ENCODE measurements at places on chromosomes 7 and 10.

DNA sequence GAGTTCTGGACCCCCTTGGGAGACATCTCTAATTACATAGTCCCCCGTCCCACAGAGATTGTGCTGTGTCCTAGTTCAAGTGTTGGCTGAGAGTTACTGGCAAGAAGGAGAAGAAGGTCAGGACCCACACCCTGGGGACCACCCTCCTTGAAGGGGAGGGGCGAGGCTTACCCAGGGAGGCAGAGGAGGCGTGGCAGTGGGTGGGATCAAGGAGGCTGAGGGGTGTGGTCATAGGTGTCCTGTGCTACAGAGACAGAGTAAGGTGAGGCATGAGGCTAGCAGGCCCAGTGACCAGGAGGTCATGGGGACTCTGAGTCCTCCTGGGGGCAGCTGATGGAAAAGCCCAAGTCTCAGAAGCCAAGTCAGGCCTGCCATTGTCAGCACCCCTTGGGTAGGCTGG is 29.4 kb upstream of the ADCYAP1R1 start:
- DNase-seq: no peak

- no peak for DNase-seq
Measured at GRCh38 chr7:112779667-112780066, 10.5 kb downstream of the TMEM168 start.

- peak; percentile 48 for DNase-seq
Measured at GRCh38 chr10:22742678-22743077, 28.3 kb upstream of the PIP4K2A start.

DNA sequence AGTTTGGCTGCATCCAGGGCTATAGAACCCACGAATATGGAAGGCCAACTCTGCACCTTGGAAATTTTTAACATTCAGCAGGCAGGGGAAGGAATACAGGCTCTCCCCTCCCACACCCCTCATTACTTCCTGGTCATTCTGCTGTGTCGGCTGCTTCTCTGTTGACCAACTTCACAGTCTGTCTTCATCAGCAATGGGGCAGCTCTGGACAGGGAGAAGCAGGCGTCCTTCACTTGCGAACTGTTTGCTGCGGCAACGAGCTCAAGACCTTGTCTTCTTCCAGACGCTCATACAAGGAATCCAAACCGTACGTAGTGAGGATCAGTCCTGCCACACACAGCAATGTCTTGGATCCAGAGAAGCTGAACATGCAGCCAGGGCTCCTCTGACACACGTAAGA is 192.2 kb downstream of the DIP2C start:
- DNase-seq: no peak

DNA sequence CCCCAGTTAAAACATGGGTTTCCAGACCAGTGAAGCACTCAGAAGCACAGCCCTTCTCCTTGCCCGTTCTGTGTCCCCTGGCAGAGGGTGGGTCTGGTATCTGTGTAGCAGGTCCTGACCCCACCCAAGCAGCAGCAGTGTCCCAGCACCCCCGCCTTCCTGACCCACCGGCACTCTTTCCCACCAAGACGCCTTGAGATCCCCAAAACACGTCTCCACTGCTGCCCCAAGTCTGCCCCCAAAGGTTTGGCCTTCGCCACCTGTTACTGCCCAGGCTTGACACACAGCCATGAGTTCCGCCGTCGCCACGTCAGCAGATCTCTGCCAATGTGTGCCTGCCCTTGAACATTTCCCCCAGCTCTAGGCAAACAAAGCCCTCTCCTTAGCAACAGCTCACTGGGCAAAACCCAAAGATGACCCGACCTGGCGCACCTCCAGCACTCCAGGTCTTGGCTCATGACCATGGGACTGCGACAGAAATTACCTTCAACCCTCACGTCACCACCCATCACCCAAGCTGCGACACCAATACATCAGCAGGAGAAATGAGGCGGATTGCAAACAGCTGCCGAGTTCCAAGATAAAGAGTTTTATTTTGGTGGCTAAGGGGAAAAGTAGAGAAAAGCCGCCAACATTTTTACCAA is 75.6 kb downstream of the CTBP2 start:
- DNase-seq: no peak

- no peak for DNase-seq
Measured at GRCh38 chr7:52831321-52831720, 204.1 kb upstream of the POM121L12 start.

DNA sequence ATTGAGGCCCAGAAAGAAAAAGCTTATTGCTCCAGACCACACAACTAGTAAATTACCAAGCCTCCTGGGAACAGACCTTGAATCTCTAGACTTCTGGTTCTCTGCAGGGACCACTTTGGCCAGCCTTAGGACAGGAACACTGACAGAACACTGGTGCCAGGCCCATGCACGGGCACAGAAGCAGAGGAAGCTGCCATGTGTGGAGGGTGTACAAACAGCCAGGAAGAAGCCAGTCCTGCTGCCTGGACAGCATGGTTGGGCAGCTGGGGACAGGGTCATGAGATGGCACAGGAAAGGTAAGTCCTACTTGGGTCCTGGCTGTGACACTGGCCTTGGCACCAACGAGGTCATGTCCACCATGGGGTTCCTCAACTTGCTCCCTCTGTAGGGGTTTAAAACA is 19.2 kb downstream of the MMRN2 start:
- no peak for DNase-seq

GRCh38 chr7:32935558-32935957 is 21.7 kb upstream of the FKBP9 start:
- no peak for DNase-seq

DNA sequence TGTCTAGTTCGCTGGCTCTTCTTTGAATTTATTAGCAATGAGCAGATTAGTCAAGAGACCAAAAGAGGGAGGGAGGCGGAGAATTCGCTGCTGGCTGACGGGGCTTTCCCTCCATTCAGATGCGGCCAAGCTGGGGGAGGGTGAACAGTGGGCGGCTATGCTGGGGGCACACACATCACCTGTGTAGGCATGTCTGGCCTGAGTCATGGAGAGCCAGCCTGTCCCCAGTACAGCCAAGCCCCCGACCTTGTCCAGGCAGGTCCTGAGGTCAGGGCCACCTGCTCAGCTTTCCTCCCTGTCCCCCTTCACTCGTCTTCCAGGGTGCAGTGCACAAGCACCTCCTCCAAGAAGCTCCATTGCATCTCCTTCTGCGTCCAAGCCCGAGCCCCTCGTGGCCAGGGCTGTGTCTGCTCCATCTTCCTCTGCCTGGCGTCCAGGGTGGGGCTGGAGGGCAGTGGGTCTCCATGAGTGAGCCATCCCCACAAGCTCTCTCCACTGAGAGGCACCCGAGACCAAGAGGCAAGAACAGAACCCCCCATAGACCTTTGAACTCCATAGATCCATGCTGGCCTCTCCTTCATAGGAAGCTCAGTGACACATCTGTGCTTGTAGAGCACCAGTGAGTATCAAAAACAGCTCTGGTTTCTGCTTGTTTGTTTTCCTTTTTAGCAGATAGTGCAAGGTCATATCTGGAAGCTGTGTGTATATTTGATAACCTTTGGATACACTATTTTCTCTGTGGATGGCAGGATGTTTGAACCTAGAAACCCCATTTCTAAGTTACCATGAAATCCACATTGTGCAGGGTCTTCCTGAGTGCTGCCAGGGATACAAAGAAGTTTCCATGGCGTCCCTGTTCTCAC is 1.9 kb upstream of the DEPP1 start:
- no peak for DNase-seq

Data from GM12878 (cell line).